ENCODE measurements at places on chromosomes 13 and 19.

GRCh38 chr13:86402500-86402899 lies 603.3 kb upstream of the SLITRK6 start:
- DNase-seq: no peak

DNA sequence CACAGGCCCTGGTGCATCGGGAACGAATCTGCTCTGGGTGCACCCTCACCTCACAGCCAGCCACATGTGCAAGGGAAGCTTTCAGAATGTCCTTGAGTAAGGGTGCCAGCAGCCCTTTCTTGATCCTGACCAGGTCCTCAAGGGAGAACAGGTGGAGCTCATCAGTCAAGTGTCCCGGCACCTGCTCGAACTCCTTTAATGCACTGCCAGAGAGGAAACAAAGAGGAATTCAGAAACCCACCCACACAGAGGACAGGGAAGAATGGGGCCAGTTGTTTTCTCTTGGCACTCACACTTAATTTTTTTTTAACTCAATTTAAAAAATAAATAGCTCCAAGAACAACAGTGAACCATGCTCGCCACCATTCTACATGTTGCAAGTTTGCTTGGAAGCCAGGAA lies 41.7 kb downstream of the RUBCNL start:
- DNase-seq: no peak

DNA sequence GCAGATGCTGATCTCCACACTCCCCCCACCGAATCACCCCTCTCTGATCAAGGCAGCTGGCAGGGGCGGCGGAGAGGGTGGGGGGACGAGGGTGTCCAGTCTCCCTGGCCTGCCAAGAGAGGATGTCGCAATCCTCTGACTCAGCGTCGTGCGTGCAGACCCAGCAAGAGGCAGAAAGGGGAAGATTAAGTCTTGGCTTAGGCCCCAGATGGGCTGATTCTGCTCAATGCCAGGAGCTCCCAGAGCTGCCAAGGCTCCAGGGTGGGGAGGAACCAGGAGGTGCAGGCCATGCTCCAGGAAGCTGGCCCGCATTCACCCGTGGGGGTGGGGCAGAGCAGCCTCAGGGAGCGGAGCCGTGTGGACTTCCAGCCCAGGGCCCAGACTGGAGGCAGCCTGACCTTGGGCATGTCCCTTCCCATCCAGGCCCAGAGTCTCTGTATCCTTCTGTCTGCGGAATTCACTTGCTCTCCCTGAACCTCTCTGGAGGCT lies 6.6 kb upstream of the BCL3 start:
- no peak for DNase-seq

GRCh38 chr13:47832458-47832972 lies 168.6 kb downstream of the SUCLA2 start:
- DNase-seq: no peak

GRCh38 chr19:47107953-47108746 lies 5.4 kb downstream of the ZC3H4 start:
- no peak for DNase-seq

GRCh38 chr19:46493236-46494145 lies 2.2 kb downstream of the PNMA8B start:
- DNase-seq: no peak

- DNase-seq: no peak
Measured at GRCh38 chr13:102195566-102196462, 206.0 kb downstream of the FGF14 start.

DNA sequence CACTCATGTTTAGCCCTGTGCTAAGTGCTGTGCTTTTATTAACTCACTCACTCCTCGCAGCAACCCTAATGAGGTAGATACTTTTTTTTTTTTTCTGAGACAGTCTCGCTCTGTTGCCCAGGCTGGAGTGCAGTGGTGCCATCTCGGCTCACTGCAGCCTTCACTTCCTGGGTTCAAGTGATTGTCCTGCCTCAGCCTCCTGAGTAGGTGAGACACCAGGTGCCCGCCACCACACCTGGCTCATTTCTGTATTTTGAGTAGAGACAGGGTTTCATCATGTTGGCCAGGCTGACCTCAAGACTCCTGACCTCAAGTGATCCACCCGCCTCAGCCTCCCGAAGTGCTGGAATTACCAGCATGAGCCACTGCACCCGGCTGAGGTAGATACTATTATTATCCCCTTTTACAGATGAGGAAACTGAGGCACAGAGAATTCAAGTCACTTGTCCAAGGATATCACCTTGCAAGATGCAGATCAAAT lies 2.5 kb downstream of the ITPKC start:
- no peak for DNase-seq

GRCh38 chr13:30545320-30545719 lies 72.4 kb upstream of the USPL1 start:
- no peak for DNase-seq

GRCh38 chr13:112726016-112726767 lies 36.4 kb downstream of the ATP11A start:
- DNase-seq: no peak

DNA sequence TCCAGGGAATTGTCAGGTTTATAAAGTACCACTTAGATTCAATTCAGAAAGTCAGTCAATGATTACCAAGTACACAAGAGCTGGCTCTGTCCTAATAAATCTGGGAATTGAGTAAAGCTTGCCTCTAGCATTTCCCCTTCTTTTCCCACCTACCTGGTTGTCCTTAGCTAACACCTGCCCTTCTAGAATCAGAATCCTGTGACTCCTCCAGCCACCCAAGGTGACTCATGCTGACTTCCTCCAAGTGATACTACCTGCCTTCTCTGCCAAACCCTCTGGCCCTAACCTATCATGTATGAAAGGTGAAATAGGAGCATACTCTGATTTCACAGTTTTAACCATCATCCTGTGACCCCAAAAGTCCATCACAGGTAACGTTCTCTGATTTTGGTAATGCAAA lies 151.2 kb downstream of the DIAPH3 start:
- DNase-seq: no peak

GRCh38 chr19:6092329-6093286 lies 17.7 kb downstream of the RFX2 start:
- no peak for DNase-seq

- no peak for DNase-seq
Measured at GRCh38 chr19:42152910-42153671, 20.8 kb upstream of the POU2F2 start.

- DNase-seq: no peak
Measured at GRCh38 chr13:97114651-97115050, 107.5 kb upstream of the MBNL2 start.

GRCh38 chr19:41918095-41918494 lies 10.2 kb downstream of the ERFL start:
- DNase-seq: no peak

DNA sequence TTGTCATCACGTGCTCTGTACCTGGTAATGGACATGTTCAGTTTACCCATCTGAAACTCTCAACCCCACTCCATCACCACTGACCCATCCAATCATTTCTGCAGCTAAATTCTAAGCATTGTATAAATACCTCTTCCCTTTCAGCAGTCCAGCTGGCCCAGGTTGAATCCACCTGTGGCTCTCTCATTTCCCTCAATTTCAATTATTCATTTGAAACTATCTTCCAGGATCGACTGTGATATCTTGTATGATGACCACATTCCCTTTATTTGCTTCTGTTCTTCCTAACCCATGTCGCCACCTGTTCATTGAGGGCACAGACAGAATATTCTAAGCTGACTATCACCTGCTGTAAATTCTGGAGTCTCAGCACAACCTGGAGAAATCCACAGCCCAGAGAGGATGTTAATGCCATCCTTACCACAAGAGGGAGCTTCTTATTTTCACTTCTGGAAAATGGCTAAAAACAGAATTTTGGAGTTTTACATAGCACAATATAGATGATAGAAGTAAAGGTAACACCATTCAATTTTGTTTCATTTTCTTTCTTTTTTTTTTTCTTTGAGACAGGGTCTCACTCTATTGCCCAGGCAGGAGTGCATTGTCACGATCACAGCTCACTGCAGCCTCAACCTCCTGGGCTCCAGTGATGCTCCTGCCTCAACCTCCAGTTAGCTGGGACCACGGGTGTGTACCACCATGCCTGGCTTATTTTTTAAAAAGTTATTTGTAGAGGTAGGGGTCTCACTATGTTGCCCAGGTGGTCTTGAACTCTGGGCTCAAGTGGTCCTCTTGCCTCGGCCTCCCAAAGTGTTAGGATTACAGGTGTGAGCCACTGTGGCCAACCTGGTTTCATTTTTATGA lies 38.6 kb downstream of the ZNF823 start:
- no peak for DNase-seq

- no peak for DNase-seq
Measured at GRCh38 chr13:29975283-29975682, 124.9 kb upstream of the UBL3 start.

- DNase-seq: no peak
Measured at GRCh38 chr19:46654621-46655152, 6.3 kb downstream of the DACT3 start.

GRCh38 chr19:53511933-53512374 lies 26.0 kb upstream of the ZNF331 start:
- DNase-seq: no peak

GRCh38 chr13:31625115-31625514 lies 114.2 kb upstream of the RXFP2 start:
- no peak for DNase-seq

DNA sequence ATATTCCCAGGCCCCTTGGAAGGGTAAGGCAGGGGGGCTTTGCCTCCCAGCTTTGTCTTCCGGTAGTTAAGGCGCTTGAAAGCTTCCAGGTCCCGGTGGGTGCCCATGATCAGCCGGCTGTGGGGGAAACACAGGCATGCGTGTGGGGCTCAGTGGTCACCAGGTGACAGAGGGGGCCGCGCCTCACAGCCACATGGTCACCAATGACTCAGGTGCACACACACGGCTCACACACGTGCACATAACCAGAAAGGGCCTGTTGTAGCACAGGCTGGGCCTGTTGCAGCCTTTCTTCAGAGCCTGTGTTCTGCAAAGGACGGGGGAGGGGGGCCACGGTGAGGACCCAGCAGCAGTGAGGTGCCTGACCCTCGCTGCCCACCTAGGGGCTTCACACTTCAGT lies 5.9 kb downstream of the NANOS3 start:
- no peak for DNase-seq

- no peak for DNase-seq
Measured at GRCh38 chr13:112894423-112894672, 74.7 kb upstream of the MCF2L start.
